ENCODE measurements at places on chromosomes 7 and 10. TPM values are rescaled to one million over a fixed set of nuclear protein-coding genes. Genes with fewer than 3 reads are reported as not detected.
A peak's percentile ranks its signal among the peaks of the same experiment; 100 is the strongest.

- H3K27ac ChIP-seq, result no peak overlapping the region
- no peaks in the 10 kb centered on the region for H3K36me3 ChIP-seq
- H3K4me1 ChIP-seq, result no peaks in the 10 kb centered on the region
- H3K4me3 ChIP-seq, result no peak overlapping the region
These were observed 26.2 kb upstream of the CTBP2 start for GRCh38 chr10:125186431-125187170.

DNA sequence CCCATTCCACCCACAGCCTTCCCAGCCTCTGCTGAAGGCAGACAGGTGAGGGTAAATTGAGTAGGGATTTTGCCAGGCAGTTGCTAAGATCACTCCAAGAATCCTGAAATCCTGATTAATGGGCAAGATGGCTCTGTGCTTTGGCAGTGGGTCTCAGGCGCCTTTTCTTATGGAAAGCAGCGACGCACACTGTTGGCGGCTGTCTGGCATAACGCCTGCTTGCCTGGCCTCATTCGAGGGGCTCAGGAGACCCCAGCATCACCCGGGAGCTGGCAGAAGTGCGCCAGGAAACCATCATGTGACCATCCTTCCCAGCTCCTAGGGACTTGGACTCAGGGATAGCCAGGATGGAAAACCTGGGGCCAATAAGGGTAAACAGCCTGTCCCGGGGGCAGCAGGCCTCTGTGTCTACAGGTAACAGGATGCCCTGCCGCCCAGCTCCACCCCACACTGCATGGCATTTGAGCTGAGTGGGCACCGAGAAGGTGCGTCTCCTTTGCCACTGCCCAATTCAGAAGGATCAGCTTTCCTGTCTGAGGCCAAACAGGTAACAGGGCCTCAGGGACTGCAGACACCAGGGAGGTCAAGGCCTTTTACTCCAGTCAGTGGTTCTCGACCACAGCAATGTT, 98.6 kb downstream of the FAM53B start:
- DNase-seq, result no peak
- no peaks in the 10 kb centered on the region for H3K27me3 ChIP-seq
- peaks cover 14% of the 10 kb centered on the region for H3K4me1 ChIP-seq
- no peaks in the 10 kb centered on the region for H3K36me3 ChIP-seq
- H3K27ac ChIP-seq, result no peak overlapping the region
- H3K4me3 ChIP-seq, result no peak overlapping the region

DNA sequence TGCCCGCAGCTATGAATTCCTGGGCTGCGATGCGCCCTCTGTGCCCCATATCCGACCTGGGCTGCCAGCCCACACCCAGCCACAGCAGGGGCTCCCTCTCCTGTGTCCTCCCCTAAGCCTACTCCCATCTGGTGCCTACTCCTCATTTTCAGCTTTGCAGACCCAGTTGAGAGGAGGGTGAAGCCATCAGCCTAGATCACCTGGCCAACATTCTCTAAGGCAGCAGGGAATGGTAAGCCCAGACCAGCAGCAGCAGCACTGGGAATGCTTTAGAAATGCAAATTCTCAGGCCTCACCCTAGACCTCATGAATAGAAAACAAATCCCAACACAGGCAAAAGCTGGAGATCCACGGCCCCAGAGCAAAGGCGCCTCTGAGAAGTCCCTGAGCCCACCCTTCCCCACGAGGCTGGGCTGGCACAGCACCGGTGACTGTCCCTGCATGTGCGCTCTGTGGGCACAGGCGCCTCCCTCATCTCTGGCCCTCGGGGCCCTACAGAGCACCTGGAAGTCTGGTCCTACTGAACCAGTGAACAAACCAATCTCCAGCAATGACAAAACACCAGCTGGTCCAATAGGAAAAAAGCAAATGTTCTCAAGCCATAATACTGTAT, 161.4 kb downstream of the GFRA1 start:
- no peak overlapping the region for H3K4me3 ChIP-seq
- no peaks in the 10 kb centered on the region for H3K27me3 ChIP-seq
- H3K4me1 ChIP-seq, result peaks cover 28% of the 10 kb centered on the region
- H3K27ac ChIP-seq, result no peak overlapping the region
- no peaks in the 10 kb centered on the region for H3K36me3 ChIP-seq

GRCh38 chr10:71285180-71285545, 33.9 kb upstream of the SLC29A3 start:
- H3K36me3 ChIP-seq, result no peaks in the 10 kb centered on the region
- no peaks in the 10 kb centered on the region for H3K27me3 ChIP-seq
- no peaks in the 10 kb centered on the region for H3K4me1 ChIP-seq
- no peak overlapping the region for H3K27ac ChIP-seq

DNA sequence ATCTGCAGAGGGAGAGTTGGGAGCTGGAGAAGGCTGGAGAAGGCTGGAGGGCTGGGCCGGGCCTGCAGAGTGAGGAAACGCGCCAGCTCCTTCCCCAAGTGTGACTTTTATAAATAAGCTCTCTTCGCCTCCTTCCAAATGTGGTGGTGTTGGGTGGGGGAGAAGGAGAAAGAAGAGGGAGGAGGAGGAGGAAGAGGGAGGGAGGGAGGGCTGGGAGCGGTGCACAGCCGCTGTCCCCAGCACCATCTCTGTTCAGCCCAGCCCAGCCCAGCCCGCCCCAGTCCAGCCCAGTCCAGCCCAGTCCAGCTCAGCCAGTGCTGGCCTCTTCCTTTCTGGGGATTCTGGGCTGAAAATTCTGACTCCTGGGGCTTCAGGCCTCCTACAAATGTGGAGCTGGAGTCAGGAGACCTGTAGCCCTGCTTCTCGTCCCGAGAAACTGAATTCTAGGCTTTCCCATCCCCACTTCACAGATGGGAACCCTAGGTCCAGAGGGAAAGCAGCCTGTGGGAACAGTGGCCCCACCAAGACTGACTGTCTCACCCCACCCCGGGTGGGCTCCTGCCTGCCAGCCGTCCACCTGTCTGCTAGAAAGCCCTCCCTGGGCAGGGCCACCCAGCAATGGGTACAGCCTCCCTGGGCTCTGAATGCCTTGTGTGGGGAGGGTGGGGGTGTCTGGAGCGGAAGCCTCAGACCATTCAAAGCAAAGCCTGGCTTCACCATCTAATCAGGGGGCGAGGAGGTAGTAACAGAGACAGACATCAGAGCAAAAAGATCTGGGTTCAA, 2.3 kb downstream of the STX1A start:
- H3K36me3 ChIP-seq, result peaks cover 25% of the 10 kb centered on the region
- peak overlapping the region; percentile 77 for H3K27ac ChIP-seq
- DNase-seq, result no peak
- H3K27me3 ChIP-seq, result no peaks in the 10 kb centered on the region

DNA sequence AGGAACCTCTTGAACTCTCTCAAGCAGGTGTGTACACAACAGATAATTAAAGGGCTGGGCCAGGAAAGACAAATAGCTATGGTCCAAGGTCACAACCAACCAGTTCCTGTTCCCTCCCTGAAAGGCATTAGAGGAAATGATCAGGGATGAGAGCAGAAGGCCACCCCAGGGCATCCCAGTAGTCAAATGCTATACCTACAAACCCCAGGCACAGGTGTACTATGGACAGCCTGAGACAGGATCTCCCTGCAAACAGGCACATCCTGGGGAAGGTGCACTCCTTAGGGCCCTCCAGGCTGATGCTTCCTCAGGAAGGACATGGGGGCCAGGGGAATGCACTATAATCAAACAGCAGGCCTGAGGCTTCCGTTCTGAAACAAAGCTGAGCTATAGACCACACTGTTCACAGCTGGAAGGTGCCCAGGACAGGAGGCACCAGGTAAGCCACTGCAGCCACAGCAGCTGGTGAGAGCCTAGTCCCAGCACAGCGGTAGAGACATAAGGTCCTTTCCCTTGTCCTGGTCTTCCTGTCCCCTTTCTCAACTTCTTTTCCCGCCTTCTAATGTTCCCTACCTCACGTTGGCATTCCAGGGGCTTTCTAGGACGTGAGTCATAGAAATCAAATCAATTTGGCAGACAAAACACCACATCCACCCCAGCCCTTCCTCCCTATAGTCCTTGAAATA, 13.3 kb downstream of the PARP12 start:
- no peaks in the 10 kb centered on the region for H3K27me3 ChIP-seq
- peaks cover 10% of the 10 kb centered on the region for H3K4me1 ChIP-seq
- H3K36me3 ChIP-seq, result peaks cover 12% of the 10 kb centered on the region

- no peaks in the 10 kb centered on the region for H3K4me1 ChIP-seq
- no peak overlapping the region for H3K27ac ChIP-seq
- no peak overlapping the region for H3K4me3 ChIP-seq
- H3K27me3 ChIP-seq, result no peaks in the 10 kb centered on the region
These were observed 202.4 kb downstream of the PLXNA4 start for GRCh38 chr7:132373879-132374278.

DNA sequence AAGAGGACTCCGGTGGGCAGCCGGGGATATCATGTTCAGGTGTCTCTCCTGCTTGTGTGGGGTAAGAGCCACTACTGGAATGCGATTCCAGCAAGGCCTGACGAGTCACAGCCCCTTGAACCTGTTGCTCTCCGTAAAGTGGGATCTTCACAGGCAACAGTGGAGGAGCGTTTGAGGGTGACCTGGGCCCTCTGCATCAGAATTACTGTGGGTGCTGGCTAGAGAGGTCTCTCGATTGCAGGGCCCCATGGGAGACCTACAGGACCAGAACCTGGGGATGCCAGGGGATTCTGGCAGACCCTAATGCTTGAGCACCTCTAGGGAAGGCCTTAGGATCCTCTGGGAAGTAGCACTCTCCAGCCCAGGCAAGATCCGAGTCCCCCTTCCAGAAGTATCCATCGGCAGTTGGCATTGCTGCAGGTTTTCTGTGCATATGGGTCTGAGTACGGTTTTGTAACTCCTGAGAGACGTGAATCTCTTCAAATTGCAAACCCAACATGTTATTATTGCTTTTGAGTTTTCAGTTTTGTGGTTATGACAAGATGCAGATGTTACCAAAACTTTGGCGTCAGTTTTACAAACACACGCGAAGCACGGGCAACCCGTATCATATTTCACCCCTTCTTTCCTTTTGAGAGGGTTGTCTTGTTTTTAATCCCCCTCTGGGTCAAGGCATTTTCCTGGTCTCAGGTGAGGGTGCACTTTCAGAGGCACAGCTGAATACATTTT, 4.6 kb downstream of the MGMT start:
- DNase-seq, result no peak
- H3K4me1 ChIP-seq, result peaks cover 1% of the 10 kb centered on the region
- H3K4me3 ChIP-seq, result no peak overlapping the region
- H3K27me3 ChIP-seq, result no peaks in the 10 kb centered on the region
- no peak overlapping the region for H3K27ac ChIP-seq

DNA sequence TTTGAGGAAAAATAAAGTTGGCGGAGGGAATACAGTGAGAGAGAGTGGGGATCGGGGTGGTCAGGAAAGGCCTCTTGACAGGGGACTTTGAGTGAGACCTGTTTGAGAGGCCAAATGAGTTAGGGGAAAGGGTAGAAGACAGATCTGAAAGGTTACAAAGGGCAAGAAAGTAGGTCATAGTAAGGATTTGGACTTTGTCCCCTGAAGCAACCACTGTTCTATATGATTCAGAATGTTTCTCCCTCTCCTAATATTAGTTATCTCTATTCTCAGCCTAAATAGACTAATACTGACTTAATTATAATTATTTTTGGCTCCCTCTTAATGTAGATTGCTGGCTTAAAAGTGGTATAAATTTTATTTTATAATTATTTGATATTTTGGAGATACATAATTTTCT, 88.0 kb downstream of the CTNNA3 start:
- no peak for DNase-seq
- peaks cover 56% of the 10 kb centered on the region for H3K4me1 ChIP-seq
- H3K27ac ChIP-seq, result peak overlapping the region; percentile 60
- no peak overlapping the region for H3K4me3 ChIP-seq
- no peaks in the 10 kb centered on the region for H3K27me3 ChIP-seq

DNA sequence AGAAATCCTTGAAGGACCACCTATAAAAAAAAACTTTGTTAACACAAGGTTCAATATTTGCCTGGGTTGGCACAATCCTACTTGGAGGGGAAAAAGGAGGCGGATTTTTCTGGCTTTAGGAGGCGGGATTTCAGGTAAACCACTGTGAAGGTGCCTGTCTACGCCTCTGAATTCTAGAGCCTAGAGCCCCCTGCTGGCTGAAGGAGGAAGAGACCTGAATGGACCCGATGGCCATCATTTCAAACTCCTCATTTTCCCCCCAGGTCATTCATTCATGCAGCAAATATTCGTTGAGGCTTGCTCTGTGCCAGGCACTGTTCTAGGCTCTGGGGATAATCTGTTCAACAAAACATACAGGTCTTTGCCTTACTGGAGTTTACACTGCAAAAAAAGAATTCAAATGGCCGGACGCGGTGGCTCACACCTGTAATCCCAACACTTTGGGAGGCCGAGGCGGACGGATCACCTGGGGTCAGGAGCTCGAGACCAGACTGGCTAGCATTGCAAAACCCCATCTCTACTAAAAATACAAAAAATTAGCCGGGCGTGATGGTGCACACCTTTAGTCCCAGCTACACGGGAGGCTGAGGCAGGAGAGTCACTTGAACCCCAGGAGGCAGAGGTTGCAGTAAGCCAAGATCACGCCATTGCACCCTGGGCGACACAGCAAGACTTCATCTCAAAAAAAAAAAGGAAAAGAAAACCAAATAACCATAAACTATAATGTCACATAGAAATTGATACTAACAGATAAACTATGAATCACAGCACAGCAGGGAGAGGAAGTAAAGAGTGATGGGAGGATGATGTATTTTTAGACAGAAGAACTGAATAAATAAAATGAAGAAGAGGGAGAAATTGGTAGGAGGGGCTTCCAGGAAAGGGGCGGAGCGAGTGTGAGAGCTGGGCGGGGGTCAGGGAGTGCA, 90.1 kb upstream of the NFE2L3 start:
- DNase-seq, result peak; percentile 25
- no peak overlapping the region for H3K4me3 ChIP-seq
- H3K27ac ChIP-seq, result no peak overlapping the region
- peaks cover 9% of the 10 kb centered on the region for H3K27me3 ChIP-seq
- no peaks in the 10 kb centered on the region for H3K36me3 ChIP-seq

DNA sequence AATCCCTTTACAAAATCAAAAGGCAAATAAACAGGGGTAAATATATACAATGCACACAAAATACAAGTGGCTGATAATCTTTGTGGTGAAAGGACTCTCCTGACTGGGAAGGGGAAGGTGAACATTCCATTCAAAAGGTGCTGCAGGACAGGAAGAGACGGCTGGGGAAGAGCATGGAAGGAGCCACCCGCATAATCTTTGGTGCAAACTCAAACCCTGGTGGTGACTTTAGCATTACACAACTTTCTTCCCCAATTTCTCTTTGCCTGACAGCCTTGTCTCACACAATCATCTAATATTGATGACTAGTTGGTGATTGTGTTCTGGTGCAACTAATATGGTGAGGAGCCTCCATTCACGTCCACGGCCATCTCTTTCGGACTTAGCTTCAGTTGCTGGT, 117.0 kb upstream of the EGFR start:
- DNase-seq, result no peak
- no peak overlapping the region for H3K4me3 ChIP-seq
- H3K27ac ChIP-seq, result no peak overlapping the region
- no peaks in the 10 kb centered on the region for H3K36me3 ChIP-seq
- peaks cover 6% of the 10 kb centered on the region for H3K4me1 ChIP-seq
- no peaks in the 10 kb centered on the region for H3K27me3 ChIP-seq

PSPH gene
- total RNA-seq, result 41.0 TPM

DMBT1 gene
- total RNA-seq, result not detected

OR2A1 gene
- total RNA-seq, result not detected

TMEM178B gene
- total RNA-seq, result not detected

WDR91 gene
- 11.0 TPM for total RNA-seq

FAM131B gene
- 0.41 TPM for total RNA-seq
